Esophagus mucosa (tissue), 1 donor: ENCODE measurements at places on chromosomes 7 and 10.

DNA sequence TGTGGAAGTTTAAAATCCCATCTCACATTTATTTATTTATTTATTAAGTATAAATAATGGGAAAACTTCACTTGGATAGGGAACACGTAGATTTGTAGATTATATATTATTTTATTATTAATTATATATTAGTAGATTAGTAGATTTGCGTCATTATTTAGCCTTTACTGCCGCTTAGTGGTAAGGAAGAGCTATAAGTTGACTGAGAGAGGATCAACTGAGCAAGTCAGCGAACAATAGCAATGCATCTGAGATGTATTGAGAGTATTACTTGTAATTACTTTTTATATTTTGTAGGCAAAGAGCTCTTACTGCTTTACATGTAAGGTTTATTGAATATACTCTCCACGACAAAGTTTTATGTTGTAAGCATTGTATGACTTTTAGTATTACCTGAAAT lies 244.5 kb upstream of the ANKRD30A start:
- no peak for ATAC-seq

GRCh38 chr10:1646332-1646731 lies 91.0 kb downstream of the ADARB2 start:
- no peak for ATAC-seq

GRCh38 chr10:110458266-110458920 lies 39.3 kb upstream of the DUSP5 start:
- ATAC-seq = peak; percentile 23

DNA sequence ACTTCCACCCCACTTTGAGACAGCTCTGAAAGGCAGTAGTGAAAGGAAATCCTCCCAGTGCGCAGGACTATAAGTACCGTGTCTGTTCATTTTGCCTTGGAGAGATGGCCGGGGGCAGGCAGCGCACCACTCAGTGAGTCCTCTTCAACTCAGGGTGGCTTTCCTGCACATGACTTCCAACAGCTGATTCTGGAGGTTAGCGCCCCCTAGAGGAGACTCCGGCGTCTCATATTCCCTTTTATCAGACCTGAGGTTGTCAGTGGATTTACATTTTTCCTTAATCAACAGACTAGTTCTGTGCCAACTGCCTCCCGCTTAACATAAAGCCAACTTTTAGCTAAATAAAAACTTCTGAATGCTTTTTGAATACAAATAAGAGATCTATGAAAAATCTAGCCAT lies 101.0 kb downstream of the HERPUD2 start:
- no peak for ATAC-seq

- peak; percentile 53 for ATAC-seq
These were observed 230.5 kb upstream of the TMEM229A start for GRCh38 chr7:124263232-124263827.

- ATAC-seq = no peak
These were observed 55.0 kb downstream of the PRTFDC1 start for GRCh38 chr10:24897326-24897926.

DNA sequence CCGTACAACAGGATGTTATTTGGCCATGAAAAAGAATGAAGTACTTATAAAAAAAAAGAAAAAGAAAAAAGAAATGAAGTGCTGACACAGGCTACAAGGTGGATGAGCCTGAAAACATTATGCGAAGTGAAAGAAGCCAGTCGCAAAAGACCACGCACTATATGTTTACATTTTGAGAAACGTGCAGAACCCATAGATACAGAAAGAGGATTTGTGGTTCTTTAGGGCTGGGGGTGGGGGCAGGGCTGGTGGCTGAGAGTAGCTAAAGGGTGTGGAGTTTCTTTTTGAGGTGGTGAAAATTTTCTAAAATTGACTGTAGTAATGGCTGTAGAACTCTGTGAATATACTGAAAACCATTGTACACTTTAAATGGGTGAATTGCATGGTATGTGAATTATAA lies 86.0 kb upstream of the FAM20C start:
- no peak for ATAC-seq
